ENCODE measurements at places on chromosomes 12 and 14.

DNA sequence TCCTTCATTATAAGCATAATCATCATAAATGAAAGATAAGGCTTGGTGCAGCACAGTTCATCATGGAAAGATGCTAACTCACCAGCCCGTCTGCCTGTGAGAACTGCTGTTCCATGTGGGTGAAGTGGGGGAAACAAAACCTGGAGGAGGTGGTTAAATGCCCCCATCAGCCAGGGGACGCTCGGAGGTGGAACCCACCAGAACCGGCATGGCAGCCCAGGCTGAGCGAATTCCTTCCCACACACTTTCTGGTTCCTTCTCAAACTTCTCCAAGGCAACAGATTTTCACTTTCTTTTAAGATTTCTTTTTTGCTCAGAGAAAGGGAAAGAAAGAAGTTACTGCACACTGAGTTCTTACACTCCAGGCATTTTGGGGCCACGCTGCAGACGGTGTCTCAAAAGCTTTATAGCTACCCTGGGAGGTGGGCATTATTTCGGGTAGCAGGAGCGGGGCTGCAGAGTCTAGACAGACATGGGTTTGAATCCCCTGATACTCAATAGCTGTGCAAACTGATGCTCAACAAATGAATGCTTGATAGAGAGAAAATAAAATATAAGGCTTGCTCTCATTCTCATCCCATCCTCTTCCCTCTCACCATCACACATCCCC, 190.7 kb downstream of the BCL11B start:
- DNase-seq: no peak

DNA sequence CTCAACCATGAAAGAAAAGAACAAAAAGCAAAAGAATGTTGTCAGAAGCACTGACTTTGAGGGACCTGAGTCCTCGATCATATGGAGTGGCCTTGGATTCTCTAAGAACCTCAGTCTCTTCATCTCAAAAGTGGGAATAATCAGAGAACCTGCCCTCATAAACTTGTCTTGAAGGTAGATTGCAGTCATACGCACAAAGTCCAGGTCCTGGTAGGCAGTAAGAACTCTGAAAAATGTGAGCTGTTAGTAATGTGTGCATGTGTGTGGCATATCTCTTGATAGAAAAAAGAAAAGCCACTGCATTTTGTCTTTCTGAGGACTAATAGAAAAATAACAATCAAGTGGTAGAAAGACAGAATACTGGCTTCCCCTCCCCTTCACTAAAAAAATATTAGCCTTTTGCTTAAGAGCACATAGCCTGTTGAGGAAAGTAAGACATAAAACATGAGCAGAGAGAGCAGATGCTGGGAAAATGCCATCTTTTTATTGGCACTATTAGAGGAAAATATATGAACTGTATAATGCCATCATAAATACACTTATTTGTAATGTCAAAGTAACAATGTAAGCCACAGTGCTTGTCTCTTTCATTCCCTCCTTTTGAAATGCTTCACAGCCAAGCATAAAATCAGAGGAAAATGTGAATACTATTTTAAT, 205.1 kb upstream of the TBX3 start:
- DNase-seq: no peak

DNA sequence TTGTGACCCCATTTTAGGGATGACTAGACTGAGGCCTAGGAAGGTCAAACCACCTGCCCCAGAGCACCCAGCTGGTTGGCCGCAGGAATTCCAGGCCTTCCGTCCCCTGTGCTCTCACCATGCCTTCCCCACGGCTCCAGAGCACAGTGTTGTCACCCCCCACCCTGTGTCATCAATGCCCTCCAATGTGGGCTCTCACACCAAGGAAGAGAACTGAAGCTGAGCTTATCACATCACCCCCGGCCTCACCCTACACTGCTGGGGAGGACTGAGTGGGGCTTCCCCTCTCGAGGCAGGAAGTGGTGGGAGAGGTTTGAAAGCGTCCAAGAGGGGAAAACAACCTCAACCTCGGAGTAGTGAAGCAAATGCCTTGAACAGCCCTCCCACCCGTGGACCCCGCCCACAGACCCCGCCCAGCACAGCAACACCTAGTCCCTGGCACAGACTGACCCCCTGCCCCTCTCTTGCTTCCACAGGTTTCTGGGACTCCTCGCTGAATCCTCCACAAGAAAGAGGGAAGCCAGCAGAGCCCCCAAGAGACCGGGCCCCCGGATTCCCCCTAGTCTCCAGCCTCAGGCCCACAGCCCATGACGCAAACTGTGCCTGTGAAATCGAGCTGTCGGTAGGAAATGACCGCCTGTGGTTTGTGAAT, 97.2 kb downstream of the LGMN start:
- DNase-seq: peak; percentile 89

GRCh38 chr12:132429946-132430643, 59.9 kb upstream of the FBRSL1 start:
- DNase-seq: no peak

- no peak for DNase-seq
These were observed 123.5 kb upstream of the KITLG start for GRCh38 chr12:88703790-88704189.

DNA sequence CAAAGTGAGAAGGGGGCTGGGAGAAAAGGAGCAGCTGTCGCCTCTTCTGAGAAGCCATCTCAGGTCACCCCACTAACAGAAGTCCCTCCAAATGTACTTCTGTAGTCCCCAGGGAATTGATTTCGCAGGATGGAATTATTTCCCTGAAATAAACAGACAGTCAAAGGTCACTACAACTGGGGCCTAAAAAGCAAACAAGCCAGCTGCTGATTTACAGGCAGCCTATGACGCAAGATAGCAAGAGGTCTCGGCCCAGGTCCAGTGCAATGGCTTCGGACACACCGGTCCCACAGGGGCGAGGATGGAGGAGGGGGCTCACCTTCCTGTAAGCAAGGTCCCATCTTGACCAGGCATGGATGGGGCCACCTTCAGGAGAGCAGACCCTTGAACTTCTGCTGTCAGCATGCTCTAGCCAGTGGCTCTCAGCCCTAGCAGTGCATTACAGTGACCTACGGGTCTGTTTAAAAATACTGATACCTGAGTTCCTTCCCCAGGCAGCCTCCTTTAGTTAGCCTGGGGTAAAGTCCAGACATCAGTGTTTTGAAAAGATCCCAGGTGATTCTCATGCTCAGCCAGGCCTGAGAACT, 18.1 kb downstream of the NUAK1 start:
- DNase-seq: no peak

GRCh38 chr14:33950320-33951182, at the start of gene EGLN3:
Gene EGLN3, minus strand, starts transcription at chr14:33951074. Its CDS starts 322 bp downstream, at chr14:33950752.
- DNase-seq: peak; percentile 93

DNA sequence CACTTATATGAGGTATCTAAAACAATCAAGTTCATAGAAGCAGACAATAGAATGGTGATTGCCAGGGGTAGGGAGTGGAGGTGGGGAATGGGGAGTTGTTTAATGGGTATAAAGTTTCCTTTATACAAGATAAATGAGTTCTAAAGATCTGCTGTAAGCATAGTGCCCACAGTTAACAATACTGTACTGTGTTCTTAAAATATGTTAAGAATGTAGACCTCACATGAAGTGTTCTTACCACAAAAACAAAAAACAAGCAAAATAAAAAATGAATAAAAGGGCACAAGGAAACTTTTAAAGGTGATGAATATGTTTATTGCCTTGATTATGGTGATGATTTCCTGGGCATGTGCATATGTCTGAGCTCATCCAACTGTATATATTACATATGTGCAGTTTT, 211.8 kb downstream of the MSRB3 start:
- DNase-seq: no peak
